Activated T-helper 1 cell treated with Interleukin-2 at 50 U/mL for 16 hours (primary cell): ENCODE measurements at places on chromosomes 12 and 14.

DNA sequence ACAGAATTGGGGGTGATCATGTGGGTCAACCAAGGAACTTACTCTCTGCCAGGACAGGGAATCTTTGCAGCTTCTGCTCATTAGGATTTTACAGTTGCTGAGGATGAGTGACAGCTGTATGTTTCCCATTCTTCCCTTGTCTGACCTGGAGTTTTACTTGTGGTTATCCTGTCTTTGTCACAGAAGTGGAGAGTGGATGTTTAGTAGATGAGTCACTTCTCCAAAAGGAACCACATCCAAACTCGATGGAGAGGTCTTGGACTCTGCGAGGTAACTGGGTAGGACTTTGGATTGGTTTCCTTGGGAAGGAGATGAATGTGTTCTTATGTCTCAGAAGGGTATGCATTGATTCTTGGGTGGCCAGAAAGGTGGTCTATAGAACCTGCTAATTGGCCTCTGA, 53.8 kb upstream of the USP44 start:
- no peak for DNase-seq

DNA sequence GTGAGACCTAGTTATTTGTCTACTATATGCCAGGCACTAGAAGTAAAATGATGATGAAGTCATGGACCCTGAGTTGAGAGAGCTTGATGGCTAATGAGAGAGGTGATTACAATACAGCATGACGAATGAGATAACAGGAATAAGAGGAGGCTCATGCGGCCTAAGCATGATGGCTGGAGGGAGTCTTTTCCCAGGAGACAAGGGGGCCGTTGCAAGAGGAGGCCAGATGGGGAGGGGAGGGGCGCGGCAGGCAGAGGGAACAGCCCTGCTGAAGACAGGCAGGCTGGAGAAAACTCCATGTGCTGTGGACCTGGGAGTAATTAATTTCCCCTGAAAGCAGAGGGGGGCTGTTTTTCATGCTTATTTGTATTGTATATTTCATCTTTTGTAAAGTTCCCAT, 144.7 kb upstream of the RFLNA start:
- no peak for DNase-seq

- no peak for DNase-seq
Measured at GRCh38 chr14:105118646-105119407, 49.7 kb downstream of the JAG2 start.

DNA sequence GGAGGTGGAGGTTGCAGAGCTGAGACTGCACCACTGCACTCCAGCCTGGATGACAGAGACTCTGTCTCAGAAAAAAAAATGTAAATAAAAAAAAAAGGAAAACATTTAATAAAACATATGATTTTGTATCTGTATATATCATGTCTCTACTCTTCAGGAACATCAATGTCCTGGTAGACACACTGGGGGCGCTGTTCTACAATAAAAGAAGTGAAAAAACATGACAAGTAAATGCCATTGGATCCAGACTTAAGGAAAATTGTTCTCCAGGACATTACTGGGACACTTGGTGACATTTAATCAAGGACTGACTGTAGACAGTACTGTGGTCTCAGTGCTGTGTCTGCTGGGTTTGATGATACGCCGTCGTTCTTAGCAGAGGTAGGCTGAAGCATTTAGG, 15.5 kb upstream of the KLC1 start:
- no peak for DNase-seq

DNA sequence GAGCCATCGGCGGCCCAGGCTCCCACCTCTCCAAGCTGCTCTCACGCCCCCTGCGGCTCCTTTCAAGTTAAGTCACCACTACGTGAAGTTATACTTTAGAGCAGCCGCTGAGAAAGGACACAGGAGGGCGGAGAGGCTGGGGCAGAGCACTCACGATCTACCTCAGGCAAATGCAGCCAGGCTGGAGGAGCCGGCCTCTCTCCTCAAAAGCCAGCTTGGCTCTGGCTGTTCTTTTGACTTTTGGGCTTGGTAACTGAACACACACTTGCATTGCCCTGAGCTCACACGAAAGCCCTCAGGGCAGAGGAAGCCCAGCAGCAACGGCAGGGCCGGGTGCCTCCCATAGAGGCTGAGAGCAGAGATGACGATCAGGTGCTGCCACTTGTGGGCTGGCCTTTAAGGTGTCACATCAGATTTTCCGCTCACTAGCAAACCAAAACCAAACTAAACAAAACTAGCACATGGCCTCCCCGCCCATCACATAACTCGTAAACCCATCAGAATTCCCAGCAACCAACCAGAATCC, 75.2 kb downstream of the PITPNM2 start:
- DNase-seq: peak; percentile 61

DNA sequence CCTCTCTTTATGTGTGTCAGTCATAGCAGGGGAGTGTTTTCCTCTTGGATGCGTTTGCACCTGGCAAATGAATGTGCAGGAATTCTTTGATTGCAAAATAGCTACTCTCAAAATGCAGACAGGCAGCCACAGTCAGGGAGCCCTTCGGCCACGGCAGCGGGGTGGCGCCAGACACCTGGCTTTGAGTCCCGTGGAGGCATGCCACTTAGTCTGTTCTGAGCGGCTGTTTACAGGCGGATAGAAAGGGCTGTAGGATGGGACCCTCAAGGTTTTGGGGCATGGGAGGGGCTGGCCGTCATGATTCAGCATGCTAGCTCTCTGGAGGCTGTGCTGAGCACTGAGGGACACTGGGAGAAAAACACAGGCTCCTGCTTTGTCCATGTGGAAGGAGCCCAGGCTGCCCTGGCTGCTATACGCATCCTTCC, 117.1 kb downstream of the SLC25A47 start:
- no peak for DNase-seq

- no peak for DNase-seq
Measured at GRCh38 chr12:94677778-94678177, 27.4 kb upstream of the TMCC3 start.

- DNase-seq: no peak
Measured at GRCh38 chr12:20426957-20427356, 58.6 kb downstream of the PDE3A start.

DNA sequence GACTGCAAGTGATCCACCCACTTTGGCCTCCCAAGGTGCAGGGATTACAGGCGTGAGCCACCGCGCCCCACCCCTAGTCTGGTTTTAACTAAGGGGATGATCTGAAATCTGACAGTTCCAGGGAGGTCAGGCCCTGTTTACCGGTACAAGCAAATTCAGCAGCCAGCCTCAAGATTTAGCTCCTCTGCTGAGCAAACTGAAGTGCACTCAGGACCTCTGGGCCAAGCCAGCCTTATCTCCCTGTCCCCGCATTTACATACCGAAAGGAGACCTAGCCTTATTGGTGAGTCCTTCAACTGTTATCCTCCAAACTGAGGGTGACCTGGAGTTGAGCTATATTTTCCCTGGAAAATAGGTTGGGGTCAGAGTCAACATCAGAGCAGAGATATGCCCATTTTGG, 835 bp upstream of the ABHD4 start:
- DNase-seq: no peak

GRCh38 chr12:123681605-123682004, 10.7 kb downstream of the TCTN2 start:
- DNase-seq: no peak

DNA sequence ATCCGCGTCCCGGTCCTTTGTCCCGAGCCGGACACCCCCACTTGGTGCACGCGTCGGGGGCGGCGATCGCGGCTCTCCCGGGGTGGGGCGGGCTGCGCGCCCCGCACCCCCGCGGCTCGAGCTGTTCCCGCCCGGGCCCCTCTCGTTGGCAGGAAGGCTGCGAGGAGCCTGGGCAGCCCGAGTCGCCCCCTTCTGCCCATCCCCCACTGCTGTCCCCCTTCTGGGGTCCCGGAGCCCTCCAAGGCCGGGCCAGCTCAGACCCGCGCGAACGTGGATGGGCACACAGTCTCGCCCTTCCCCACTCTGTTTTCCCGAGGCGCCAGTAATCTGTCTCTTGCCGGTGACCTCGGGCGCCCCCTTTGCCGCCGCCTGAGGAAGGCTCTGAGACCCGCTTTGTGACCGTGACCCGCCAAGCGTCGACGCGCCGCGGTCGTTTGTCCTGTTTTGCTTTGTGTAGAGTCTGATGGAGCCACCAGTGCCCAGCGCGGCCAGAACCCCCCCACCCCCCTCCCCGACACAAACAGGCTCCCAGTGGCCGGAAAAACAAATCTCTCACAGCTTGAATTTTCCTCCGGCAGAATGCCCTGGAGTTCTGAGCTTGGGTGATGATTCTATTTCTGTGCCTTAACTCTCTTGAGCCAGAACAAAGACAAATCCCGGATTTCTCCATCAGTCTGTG, 610 bp downstream of the C14orf132 start:
- DNase-seq: no peak

GRCh38 chr14:46646796-46647195, 4.8 kb downstream of the RPL10L start:
- no peak for DNase-seq

- DNase-seq: peak; percentile 25
Measured at GRCh38 chr14:59187802-59188460, 536 bp upstream of the DAAM1 start.
